ENCODE measurements at places on chromosomes 3 and 15. TPM values are rescaled to one million over a fixed set of nuclear protein-coding genes. Genes with fewer than 3 reads are reported as not detected.

- DNase-seq = peak; percentile 34
These were observed 2.0 kb downstream of the CIB2 start for GRCh38 chr15:78129077-78129750.

DNA sequence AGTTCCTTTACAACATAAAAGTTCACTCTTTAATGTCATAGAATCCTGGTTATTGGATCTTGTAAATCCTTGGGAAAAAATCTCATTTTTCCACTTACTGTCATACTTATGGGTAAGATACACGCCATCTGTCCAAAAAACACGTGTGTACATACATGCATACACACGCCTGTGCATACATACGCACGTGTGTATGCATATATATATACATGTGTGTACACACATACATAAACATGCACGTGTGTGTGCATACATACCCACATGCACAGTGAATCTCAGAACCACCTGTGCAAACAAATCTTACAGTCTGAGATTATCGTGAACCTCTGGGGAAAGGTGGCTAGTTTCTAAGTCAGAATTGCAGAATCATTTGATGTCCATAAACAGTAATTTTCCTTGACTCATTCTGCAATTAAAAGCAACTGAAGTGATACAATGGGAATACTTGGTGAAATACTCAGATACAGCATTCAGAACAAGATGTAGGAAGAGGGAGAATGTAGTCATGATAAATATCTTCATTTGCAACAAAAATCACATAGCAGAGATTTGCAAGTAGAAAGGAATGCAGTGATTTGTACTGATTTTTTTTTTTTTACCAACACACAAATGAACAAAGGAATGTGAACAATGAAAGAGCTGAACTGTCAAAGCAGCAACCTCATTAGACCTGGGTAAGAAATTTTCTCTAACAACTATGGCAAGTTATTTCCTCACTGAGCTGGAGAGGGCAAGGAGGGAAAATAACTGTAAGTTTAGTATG lies 160.6 kb upstream of the POU1F1 start:
- peak; percentile 67 for DNase-seq

DNA sequence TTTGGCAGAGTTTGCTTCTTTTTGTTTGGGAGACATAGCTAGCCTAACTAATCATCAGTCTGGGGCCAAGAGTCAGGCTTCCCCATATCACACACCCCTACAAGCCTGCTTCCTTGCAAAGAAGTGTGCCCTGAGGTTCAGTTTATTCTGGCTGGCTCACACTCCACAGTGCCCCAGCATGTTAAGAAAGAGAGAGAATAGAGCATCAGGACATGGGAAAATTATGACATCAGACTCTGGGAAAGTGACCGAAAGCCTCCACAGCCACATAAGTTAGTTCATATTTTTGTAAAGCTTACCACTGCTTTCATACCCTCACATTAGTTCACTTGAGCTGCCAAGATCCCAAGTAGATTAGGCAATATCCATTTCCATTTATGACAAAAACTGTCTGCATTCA lies 63.0 kb upstream of the CFAP161 start:
- peak; percentile 66 for DNase-seq

DNA sequence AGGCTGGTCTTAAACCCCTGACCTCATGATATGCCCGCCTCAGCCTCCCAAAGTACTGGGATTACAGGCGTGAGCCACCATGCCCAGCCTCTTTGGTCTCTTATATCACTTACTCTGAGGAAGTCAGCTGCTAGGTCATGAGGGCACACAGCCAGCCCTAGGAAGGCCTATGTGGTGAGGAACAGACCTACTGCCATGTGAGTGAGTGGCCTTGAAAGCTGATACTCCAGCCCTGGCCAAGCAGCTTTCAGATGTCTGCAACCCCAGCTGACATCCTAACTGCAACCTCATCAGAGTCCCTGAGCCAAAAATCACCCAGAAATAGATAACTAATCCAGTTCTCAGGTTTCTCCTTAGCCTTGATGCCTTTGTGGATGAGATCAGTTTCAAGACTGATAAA lies 224.3 kb downstream of the EDEM1 start:
- no peak for DNase-seq

DNA sequence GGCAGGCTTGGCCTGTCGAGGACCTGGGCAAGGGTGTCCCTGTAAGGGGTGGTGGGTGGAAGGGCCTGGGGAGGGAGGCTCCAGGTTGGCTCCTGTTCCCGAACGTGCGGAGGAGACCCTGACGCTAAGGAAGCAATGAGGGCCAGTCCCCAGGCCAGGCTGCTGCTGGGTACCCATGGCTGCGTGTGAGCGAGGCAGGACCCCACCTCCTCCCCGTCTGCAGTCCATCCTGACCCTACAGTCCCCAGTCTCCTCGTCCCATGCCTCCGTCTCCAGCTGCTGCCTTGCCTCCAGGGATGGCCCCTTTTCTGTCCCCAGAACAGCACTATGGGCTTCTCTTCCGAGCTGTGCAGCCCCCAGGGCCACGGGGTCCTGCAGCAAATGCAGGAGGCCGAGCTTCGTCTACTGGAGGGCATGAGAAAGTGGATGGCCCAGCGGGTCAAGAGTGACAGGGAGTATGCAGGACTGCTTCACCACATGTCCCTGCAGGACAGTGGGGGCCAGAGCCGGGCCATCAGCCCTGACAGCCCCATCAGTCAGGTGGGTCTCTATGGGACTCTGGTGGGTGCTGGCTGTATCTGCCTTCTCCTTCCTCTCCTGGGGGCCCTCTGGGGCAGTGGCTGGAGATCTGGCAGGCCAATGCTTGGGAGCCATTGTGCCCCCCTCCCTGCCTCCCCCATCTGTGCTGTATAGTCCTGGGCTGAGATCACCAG lies 571 bp downstream of the FES start:
- DNase-seq = no peak

GRCh38 chr3:193951859-193952258 lies 184.1 kb upstream of the HES1 start:
- DNase-seq = no peak

DNA sequence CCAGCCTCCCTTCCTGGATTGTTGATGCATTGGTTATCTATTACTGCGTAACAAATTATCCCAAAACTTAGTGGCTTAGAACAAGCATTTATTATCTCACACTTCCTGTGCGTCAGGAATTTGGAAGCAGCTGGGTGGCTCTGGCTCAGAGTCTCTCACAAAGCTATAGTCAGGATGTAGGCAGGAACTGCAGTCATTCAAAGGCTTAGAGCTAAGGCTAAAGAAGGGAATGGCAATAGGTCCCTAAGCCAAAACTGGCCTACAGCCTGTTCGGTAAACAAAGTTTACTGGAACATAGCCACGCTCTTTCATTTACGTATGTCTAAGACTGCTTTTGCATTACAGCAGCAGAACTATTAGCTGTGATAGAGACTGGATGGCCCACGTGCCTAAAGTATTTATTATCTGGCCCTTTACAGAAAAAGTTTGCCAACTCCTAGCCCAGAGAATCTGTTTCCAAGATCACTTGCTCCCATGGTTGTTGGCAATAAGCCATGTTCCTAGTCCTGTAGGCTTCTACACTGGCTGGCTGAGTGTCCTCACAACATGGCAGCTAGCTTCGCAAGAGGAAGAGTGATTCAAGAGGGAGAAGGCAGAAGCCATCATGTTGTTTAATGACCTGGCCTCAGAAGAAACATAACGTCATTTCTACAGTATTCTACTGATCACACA lies 132.4 kb downstream of the SNRK start:
- no peak for DNase-seq

GRCh38 chr15:50345298-50345697 lies 9.7 kb downstream of the GABPB1 start:
- no peak for DNase-seq

GRCh38 chr3:164903820-164904451 lies 174.4 kb downstream of the SI start:
- DNase-seq = no peak

GRCh38 chr3:56304069-56304468 lies 164.2 kb downstream of the ERC2 start:
- no peak for DNase-seq

GRCh38 chr3:197734667-197735318 lies 1.9 kb downstream of the RUBCN start:
- DNase-seq = no peak

GRCh38 chr15:45205192-45205591 lies 17.4 kb upstream of the SHF start:
- peak; percentile 86 for DNase-seq

- no peak for DNase-seq
These were observed 470.4 kb upstream of the ROBO1 start for GRCh38 chr3:80238152-80238551.

Gene CTXN2
- total RNA-seq = not detected

Gene ATP8B4
- 11.4 TPM for total RNA-seq

Gene IL5RA
- total RNA-seq = not detected

Gene GOLGA8Q
- total RNA-seq = not detected

Gene TNNC1
- total RNA-seq = not detected

Gene NME9
- not detected for total RNA-seq
